ENCODE measurements at places on chromosomes 12 and 14.
A peak's percentile ranks its signal among the peaks of the same experiment; 100 is the strongest.

DNA sequence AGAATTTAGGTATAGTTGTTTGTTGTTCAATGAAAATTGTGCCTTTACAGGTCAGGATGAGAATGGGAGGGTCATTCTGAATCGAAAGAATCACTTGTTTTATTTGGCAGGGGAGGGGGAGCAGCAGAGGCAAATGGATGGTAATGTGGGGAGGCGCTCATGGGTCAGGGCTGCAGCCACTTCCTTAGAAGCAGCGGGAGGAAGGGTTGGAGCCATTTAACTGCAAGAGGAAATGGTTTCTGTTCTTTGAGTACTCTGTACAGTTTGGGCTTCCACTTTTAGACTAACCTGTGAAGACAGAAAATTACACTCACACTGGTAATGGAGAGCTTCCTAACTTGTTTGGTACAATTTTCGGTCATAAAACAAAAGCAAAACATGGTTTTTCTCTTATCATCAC lies 57.2 kb downstream of the PIWIL1 start:
- no peak for DNase-seq

DNA sequence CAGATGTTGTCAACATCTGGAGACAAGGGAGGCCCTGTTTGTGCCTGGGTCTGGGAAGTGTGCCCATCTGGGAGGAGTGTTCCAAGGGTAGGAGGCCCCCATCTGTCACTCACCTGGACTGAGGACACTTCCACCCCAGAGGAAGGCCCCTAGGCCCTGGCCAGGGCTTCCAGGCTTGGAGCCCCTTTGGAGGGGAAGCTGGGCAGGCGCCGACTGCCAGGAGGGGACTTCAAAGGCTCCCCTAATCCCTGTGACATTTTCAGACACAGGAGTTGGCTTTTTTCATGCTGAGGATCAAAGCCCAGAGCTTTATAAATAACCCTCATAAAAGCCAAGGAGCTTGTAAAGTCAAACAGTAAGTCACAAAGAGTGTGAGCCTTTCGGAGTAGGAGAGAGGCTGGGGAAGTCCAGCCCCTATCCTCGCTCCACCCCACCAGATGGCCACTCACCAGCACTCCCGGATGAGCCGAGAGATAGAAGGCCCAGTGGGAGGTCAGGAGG lies 17.6 kb upstream of the FAM222A start:
- DNase-seq: no peak

GRCh38 chr14:99415496-99416281 lies 65.0 kb downstream of the SETD3 start:
- DNase-seq: peak; percentile 89

DNA sequence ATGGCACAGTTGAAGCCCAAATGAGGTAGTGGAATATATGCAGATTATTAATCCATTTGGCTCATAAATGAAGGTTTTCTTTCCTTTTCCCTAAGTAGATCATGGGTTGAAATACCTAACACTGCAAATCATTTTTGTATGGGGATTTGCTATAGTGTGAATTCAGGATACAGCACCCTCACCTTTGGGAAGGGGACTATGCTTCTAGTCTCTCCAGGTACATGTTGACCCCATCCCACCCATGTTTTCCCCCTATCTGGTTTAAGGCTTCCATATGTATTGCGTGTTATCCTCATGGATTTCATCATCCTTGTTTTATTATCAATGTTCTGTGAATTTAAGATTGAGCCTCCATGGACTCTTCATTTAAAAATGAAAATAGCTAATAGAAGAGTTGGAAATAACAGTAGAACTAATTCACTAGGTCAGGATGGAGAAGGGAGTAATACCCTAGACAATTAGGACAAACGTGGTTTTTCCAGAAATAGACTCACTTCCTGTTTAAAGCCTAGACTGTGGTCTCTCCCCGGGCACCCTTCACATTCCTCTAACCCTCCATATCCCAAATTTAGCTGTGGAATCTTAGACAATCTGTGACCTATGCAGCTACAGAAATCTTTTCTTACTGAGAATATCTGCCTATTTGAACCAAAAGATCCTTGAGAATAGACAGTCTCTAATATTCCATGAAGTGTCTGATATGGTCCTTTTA lies 56.5 kb downstream of the DAD1 start:
- no peak for DNase-seq

- DNase-seq: peak; percentile 80
These were observed 13.2 kb upstream of the ARF6 start for GRCh38 chr14:49879646-49880204.

DNA sequence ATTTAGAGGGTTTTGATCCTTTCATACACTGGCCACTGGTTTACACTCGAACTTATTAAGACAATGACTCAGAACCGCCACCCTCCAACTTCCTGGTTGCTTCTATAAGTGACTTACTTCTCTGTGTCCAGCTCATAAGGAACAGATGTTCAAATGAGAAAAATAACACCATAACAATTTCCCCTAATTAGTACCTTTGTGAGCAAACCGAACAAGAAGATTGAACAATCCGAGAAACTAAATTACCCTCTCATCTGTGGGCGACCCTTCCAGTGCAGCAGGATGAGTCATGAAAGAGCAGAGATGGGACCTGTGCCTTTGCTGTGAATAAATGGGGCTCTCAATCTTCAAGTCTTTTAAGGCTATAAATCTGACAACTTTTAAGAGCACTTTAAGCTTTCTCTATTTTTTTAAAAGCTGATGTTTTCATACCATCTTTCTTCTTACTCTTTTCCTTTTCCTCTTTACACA lies 146.8 kb upstream of the RASSF8 start:
- DNase-seq: no peak

- no peak for DNase-seq
These were observed 216.7 kb downstream of the GRIN2B start for GRCh38 chr12:13764748-13765147.

GRCh38 chr14:46051796-46052195 lies 599.8 kb downstream of the RPL10L start:
- no peak for DNase-seq

DNA sequence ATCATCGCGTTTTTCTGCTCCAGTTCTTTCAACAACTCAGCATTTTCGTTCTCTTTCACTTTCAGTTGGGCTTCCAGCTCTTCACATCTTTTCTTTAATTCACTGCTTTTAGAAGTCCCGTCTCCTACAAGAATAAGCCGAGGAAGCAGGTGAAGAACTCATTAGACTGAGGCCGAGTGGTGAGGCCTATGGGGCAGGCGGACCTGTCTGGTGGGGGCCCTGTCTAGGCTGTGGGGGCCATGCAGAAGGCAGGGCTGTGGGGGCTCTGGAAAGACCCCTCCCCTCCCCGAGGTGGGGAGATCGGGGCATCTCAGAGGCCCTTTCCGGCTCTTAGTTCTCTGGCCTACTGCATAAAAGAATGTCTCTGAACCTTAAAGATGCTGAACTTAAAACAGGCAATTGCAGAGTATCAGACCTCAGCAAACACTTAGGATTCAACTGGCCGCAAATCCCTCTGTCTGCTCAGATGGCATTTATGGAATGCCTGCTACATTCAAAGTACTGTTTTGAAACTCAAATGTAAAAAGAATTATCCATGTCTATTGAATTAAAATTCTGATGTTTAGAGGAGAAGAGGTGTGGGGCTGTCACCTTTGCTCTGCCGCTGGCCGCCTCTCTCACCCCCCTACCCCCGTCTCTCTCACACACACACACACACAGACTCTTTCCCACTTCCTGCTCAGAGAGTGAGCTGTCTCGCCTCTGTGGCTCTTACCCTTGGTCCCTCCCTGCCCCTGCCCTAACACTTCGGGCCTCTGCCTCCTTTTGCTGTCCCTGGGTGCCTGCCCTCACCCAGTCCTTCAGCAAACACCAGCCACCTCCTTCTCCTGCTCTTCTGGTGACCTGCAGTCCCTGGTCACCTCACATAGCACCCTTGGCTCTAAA lies 34.7 kb downstream of the CCDC92 start:
- DNase-seq: no peak

DNA sequence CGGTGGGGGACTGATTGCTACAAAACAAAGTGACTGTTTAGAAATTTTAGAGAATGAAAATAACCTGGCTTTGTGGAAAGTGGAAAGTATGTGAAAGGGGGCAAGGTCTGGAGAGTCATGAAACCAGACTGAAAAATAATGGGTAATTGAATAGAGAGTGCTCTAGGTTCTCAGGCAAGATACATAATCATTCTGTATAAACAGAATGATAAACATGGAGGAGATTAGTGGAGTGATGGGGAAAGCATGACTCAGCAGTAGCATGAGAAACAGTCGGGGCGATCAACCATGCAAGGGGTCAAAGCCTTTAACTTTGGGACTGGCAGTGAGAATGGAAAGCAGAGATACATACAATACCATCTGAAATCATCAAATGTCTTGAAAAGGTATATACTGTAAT lies 332.5 kb downstream of the CCER1 start:
- no peak for DNase-seq

DNA sequence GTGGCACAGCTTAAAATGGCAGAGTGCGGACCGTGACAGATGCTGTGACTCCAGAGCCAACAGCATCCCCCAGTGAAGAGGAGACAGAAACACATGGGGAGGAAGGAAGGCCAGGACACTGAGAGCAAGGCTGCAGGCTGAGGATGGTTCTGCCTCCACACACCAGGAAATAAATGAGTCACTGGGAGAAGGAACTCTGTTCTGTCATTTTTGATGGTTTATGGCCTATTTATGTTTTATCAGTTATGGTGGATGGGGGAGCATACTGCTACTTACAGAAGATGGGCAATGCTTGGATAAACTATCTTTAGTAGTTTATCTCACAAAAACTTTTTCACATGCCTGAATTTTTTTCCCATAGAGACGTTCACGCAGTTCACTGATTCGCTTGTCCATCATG lies 33.8 kb downstream of the ZFYVE21 start:
- peak; percentile 41 for DNase-seq

DNA sequence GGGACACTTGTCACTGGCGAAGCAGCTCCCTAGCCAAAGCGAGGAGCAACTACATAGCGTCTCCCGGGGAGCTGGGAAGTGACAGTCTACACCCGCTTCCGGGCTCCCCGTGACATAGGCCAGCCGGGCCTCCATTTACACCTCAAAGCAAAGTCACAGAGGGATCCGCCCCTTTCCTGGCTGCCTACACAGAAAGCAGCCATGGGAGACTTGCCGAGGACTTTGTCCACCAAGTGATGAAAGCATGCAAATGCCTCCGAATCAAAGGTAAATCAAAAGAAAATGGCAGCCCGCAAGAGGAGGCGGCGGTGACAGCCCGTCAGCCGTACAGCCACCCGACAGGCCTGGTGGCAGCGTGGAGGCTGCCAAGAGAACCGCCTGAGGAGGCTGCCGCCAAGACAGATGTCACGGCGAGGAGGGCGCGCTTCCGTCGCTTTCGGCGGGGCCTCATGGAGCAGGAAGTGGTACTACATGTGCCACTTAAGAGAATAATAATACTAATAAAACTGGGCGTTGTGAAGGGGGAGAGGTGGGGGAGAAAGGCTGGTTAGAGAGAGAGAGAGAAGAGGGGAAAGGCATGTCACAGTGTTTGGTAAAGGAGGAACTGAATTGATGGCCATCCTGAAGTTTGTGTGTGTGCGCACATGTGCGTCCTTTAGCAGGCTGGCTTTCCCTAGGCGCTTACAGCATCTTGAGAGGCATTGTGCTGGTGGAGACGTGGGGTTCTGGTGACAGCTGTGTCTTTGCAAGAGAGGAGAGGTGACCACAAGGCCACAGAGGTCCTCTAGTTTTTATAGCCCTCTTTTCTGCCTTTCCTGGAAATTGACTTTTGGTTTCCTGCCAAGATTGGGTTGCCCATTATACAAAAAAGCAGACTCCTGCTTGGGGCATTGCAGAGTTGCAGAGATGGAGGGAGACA lies 661.7 kb downstream of the VRK1 start:
- DNase-seq: peak; percentile 3

DNA sequence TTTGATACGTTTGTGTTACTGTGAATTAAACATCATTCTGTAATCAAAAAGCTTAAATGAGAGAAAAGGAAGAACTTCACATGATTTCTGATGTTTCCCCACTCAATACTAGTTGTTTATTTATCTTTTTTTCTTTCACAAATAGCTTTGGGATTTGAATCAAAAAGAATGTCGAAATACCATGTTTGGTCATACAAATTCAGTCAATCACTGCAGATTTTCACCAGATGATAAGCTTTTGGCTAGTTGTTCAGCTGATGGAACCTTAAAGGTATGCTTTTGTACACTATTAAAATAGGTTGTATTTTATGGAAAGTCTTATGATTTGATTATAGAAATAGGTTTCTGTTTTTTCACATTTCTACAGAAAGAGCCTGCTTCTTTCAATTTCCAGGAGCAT lies 41.5 kb downstream of the APAF1 start:
- DNase-seq: no peak

DNA sequence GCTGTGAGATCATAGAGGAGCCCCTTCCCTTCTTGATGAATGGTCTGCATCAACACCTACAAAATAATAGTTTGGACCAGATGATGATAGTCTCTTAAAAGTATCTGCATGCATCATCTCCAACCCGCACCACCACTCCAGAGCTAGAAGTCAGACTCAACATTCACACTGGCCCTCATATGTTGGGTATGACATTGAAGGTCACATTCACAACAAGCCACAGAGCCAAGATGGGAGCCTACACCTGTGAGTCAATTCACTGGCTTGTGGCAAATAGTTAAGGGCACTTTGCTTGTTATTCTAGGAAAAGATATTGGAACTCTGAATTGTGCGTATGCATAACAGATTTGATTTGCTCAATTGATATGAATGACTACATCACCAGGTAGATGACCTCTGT lies 1197.9 kb downstream of the VRK1 start:
- DNase-seq: no peak

GRCh38 chr12:58171914-58172313 lies 230.5 kb downstream of the ATP23 start:
- DNase-seq: no peak

- DNase-seq: no peak
These were observed 190.5 kb upstream of the PLXNC1 start for GRCh38 chr12:93957870-93958269.

DNA sequence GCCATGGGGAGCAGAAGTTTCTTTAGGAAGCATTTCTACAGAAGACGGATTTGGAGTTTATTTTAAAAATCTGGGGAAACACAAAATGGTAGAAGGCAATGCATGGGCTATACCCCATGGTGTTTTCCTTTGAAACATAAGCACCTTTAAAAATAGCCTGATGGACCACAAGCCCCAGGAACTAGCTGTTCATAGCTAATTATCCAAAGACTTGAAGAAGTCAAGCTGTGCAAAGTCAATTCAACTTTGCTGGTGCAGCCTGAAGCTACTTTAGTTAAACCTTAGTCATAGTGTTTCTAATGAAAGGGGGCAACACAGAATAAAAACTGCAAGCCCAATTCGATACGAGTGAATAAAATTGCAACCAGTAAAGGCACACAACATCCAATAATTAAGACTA lies 732.5 kb downstream of the GALC start:
- no peak for DNase-seq

GRCh38 chr14:29576927-29577326 lies 350.7 kb downstream of the PRKD1 start:
- no peak for DNase-seq

GRCh38 chr12:39574378-39574777 lies 45.2 kb downstream of the ABCD2 start:
- DNase-seq: no peak
